ENCODE measurements at places on chromosomes 13 and 19.

DNA sequence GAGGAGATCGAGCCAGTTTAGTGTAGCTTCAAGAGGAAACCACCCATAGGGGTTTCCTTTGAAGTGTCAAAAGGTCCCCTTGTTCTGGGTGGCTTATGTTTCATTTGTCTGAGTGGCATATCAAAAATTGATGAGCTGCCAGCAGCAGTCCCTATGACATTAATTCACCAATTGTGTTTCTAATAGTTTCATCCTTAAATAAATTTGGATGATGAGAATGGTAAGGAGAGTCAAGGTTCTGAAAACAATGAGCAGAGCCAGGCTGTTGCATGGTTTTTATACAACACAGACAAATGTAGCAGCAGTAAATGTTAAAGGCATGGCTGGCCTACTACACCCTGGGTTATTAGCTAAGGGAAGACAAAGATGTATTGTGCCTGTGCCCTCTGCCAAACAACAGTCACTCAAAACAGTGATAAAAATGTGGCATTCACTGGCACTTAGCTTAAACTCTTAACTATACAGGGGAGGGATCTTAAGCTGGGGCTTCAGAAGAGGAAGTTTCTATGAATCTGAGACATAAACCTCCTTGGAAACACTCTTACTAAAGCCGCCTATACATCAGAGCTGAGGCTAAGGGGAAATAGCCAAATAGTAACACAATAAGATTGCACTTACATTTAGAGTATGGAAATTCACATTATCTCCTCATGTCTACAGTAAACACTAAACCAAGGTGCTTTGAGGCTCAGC lies 200.5 kb downstream of the POU4F1 start:
- DNase-seq = no peak

DNA sequence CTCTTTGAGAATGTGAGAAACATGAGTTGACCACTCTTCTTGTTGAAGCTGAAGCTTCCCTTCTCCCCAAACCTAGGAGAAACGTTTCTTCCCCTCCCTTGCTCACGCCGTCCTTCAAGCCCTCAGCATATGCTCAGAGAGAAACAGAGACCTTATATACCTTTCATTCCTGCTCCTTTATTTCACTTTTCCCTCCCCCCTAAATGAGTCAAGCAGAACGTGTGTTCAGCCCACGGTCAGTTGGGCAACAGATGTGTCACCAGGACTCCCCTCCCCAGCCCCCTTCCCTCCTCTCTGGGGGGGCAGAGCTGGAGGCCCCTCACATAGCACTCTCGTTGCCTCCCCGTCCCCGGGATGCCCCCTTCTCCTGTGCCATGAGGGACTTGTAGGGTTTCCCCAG lies 8.6 kb downstream of the OR7C2 start:
- no peak for DNase-seq

DNA sequence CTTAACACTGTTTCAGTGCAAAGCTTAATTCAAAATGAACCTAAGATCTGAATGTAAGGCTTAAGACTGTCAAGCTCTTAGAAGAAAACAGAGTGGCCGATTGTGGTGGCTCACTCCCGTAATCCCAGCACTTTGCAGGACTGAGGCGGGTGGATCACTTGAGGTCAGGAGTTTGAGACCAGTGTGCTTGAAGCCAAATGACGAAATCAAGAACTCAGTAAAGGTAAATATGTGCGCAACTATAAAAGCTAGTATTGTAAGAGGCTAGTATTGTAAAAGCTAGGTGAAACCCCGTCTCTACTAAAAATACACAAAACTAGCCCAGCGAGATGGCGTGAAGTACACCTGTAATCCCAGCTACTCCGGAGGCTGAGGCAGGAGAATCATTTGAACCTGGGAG lies 12.7 kb downstream of the ATP4B start:
- no peak for DNase-seq

DNA sequence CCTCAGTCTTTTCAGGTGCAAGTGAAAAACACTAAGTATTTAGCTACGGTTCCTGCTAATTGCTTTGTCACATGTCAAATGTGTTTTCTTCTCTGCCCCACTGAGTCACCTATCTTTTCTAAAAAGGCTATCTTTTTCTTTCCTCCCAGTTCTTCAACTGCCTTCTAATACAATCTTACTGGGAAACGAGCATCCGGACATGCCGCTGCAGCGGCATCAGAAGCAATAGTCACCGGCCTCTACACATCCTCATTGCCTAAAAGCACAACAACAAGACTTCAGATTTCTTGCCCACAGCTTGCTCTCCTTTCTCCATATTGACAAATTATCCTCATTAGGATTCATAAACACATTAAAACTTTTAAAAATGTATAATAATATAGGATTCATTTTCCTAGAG lies 1.2 kb downstream of the PCDH9 start:
- DNase-seq = no peak

DNA sequence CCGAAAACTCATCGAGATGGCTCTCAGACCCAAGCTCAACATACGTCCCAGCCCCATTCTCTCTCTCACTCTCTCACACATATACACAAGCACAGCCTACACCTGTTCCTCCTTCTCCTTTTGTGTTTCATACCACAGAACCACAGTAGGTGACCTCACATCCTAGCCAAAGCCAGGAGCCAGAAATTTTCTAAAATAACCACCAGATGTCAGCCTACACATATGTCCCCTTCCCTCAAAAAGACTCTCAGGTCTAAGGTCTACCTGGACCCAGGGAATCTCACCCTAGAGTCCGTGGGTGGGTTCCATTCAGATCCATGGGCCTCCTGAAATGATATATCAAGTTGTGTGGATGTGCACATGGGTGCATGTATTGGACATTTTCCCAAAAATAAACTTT lies 104.2 kb upstream of the IPO5 start:
- no peak for DNase-seq

GRCh38 chr13:29568731-29569130 lies 26.8 kb downstream of the SLC7A1 start:
- DNase-seq = no peak
